ENCODE measurements at places on chromosomes 2 and 18.
A peak's percentile ranks its signal among the peaks of the same experiment; 100 is the strongest.

- no peak for DNase-seq
These were observed 1.2 kb downstream of the PJVK start for GRCh38 chr2:178452334-178452733.

- DNase-seq, result no peak
These were observed 1.9 kb upstream of the LNPK start for GRCh38 chr2:176003958-176004357.

DNA sequence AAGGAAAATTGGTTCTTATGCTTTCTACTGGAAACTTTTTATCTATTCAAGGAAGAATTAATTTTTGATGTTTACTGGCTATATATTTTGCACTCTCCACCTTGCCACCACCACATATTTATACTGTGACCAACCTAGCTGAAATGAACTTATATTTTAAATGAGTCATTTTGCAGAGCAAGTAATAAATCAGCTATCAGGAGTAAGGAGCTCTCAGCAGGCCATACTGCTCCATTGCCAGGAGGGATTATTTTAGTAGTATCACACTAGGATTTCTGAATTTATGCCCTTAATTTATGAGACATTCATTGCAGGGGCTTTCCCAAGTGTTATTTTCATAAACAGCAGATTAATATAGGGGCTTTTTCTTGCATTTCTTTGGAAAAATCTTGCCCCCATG lies 125.8 kb upstream of the CYP1B1 start:
- DNase-seq, result peak; percentile 24

DNA sequence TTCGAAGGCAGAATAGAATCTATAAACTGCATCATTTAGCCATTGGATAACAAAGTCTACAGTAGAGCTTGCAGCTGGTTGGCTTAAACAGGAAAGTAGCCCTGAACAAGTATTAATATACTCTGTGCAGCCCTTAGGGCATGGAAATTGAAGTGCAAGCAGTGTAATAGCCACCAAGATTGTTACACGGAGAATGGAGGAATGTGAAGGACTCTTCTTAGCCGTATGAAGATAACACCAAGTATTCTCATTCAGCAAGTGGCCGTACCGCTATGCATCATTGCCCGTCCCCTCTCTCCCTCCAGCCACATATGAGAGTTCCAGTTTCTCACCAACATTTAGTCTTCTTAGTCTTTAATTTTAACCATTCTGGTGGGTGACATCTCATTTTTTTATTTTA lies 40.5 kb downstream of the ANKRD12 start:
- no peak for DNase-seq

DNA sequence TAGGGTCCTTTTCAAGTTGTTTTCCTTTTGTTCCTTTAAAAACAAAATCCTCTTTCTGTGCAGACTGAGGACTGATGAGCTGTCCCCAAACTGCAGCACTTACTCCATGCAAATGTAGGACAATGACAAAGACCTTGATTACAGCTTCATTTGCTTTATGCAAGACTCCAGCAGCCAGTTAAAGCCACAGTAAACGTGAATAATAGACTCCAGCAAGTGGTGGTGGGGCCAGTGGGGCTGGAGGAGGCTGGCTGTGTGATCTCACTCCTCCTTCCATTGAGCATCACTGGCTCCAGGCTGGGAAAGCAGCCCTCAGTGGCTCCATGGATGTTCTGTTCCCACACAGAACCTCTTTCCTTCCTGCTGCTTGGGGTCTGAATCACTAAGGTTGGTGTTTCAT lies 306.0 kb upstream of the CELF4 start:
- no peak for DNase-seq

- DNase-seq, result no peak
These were observed 215.6 kb upstream of the NABP1 start for GRCh38 chr2:191462370-191462769.

GRCh38 chr2:219252900-219253752 lies at the start of gene TUBA4B:
Gene TUBA4B, plus strand, starts transcription at chr2:219253243. Its CDS starts 165 bp downstream, at chr2:219253408.
- peak; percentile 69 for DNase-seq

DNA sequence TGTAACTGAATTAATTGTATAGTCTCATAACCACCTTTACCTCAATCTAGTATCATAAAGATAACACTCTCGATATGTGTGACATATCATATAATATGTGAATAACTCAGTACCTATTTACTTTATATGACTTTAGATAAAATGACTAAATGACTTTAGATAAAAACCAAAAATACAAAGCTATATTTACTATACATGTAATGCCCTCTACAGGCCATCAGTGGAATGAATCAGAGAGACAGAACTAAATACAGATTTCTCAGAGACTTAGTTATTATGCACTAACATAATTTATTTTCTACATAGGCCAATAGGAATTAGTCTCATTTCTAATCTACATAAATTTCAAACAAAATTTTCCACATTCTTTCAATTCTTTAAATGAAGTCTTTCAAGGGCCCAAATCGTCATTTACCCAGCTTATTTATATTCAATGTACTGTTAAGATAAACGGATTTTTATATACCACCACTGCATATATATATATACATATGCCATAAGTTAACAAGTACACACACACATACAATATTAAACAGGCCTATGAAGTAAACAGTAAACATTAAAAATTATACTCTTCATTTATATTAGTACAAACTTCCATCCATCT lies 219.9 kb downstream of the EXOC6B start:
- peak; percentile 43 for DNase-seq

DNA sequence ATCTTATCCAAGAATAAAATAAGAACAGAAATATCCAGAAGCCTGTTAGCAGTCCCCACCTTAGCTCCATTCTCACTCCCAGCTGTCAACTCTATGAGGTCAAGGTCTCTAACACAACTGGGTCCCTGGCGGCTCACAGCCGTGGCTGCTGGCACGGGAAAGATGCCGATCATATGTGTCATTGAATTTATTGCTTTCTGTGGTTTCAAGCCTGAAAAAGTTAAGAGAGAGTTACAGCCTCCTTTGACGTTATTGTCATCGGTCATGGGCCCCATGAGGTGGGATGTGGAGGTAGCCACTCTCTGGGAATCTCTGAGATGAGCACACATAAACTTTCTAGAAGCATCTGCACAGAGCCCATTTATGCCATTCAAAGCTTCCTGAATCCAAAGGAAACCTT lies 28.7 kb upstream of the CABLES1 start:
- peak; percentile 86 for DNase-seq

GRCh38 chr2:46850742-46851141 lies 64.9 kb downstream of the MCFD2 start:
- peak; percentile 91 for DNase-seq

GRCh38 chr2:164792316-164793170 lies 49.1 kb downstream of the COBLL1 start:
- peak; percentile 10 for DNase-seq

All from iris pigment epithelial cell (primary cell).